ENCODE measurements at places on chromosomes 4 and X. TPM values are rescaled to one million over a fixed set of nuclear protein-coding genes. Genes with fewer than 3 reads are reported as not detected.

TMEM154 gene
- polyA plus RNA-seq = 1.6 TPM

DNA sequence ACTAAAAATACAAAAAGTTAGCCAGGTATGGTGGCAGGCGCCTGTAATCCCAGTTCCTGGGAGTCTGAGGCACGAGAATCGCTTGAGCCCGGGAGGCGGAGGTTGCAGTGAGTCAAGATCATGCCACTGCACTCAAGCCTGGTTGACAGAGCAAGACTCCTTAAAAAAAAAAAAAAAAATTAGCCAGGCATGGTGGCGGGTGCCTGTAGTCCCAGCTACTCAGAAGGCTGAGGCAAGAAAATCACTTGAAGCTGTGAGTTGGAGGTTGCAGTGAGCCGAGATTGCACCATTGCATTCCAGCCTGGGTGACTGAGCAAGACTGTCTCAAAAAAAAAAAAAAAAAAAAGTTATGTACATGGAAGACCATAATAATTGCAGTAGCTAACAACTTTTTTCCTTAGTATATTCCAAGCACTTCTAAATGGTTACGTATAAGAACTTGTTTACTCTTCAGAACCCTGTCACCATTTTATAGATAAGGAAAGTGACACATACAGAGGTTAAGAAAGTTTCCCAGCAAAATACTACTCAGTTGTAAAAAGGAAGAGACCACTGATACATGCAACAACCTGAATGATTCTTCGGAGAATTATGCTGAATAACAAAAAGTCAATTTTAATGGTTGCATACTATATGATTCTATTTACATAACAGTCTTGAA, 24.5 kb downstream of the RUFY3 start:
- no peaks in the 10 kb centered on the region for H3K27me3 ChIP-seq
- H3K4me3 ChIP-seq = no peak overlapping the region
- DNase-seq = peak; percentile 66

- H3K36me3 ChIP-seq = no peaks in the 10 kb centered on the region
- DNase-seq = no peak
- no peak overlapping the region for H3K4me3 ChIP-seq
These were observed 1201.9 kb downstream of the STIM2 start for GRCh38 chr4:28062562-28062961.

PIR gene
- 15.9 TPM for polyA plus RNA-seq

C4orf36 gene
- 0.98 TPM for polyA plus RNA-seq

OSTC gene
- 154 TPM for polyA plus RNA-seq

MTMR1 gene
- 32.1 TPM for polyA plus RNA-seq

SSX4 gene
- not detected for polyA plus RNA-seq

DNA sequence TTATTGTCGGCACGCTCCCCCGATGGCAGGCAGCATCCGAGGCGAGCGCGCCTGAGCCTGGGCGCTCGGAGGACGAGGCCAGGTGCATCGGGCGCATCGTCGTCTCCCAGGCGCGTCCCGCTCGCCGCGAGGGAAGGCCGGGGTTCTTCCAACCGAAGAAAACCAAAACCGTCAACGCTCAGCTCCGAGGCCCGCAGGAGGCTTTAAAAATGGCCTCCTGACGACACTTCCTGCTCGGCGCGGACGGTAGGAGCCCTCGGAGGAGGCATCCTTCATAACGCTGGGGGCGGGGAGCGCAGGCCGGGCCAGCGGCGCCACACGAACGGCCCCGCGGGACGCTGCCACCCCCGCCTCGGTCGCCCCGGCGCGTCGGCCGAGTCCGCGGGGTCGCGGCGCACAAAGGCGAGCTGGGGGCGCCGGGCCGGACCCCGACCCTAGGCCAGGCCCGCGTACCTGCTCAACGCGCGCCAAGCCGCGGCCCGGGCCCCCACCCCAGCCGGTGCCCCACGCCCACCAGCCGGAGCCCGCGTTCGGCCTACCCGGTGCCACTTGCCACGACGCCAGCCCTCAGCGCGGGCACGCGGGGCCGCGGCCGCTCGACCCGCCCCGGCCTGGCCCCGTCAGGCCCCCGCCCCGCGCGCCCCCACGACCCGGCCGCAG, 501 bp downstream of the ZNF518B start:
- no peaks in the 10 kb centered on the region for H3K4me1 ChIP-seq
- peak overlapping the region; percentile 1 for H3K27ac ChIP-seq
- peak overlapping the region; percentile 34 for H3K4me3 ChIP-seq
- peak; percentile 70 for DNase-seq

SHOX gene
- not detected for polyA plus RNA-seq

GRCh38 chr4:145418739-145419138, 62.9 kb upstream of the SMAD1 start:
- no peak for DNase-seq
- H3K27ac ChIP-seq = no peak overlapping the region
- H3K27me3 ChIP-seq = no peaks in the 10 kb centered on the region
- no peaks in the 10 kb centered on the region for H3K36me3 ChIP-seq
- H3K4me1 ChIP-seq = no peaks in the 10 kb centered on the region
- no peak overlapping the region for H3K4me3 ChIP-seq

ZNF711 gene
- 0.42 TPM for polyA plus RNA-seq

GRCh38 chrX:121028419-121028818, 19.0 kb upstream of the GLUD2 start:
- H3K4me3 ChIP-seq = no peak overlapping the region
- H3K27me3 ChIP-seq = no peaks in the 10 kb centered on the region
- no peak for DNase-seq
- no peaks in the 10 kb centered on the region for H3K4me1 ChIP-seq

GRCh38 chrX:150227321-150227860, 135.7 kb upstream of the MAMLD1 start:
- no peak for DNase-seq
- H3K27ac ChIP-seq = no peak overlapping the region
- H3K36me3 ChIP-seq = no peaks in the 10 kb centered on the region
- H3K27me3 ChIP-seq = no peaks in the 10 kb centered on the region
- no peak overlapping the region for H3K4me3 ChIP-seq

RAI2 gene
- polyA plus RNA-seq = 4.3 TPM

DNA sequence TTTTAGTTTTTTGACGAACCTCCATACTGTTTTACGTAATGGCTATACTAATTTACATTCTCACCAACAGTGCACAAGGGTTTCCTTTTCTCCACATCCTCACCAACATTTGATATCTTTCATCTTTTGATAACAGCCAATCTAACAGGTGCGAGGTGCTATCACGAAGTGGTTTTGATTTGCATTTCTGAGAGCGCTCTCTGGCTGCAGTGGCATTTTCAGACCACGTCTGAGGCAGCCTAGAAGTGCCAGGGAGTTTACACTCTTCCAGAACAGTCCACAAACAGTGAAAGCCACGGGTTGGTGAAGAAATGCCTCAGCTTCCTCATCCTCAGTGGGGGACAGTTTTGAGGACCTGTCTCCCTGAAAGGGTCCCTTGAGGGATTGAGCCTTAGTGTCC, 471.0 kb downstream of the BCOR start:
- H3K27me3 ChIP-seq = no peaks in the 10 kb centered on the region
- no peak overlapping the region for H3K27ac ChIP-seq
- no peak for DNase-seq
- H3K4me1 ChIP-seq = no peaks in the 10 kb centered on the region

GRCh38 chr4:54392479-54392878, 163.4 kb downstream of the PDGFRA start:
- no peaks in the 10 kb centered on the region for H3K27me3 ChIP-seq
- H3K4me3 ChIP-seq = no peak overlapping the region
- H3K36me3 ChIP-seq = no peaks in the 10 kb centered on the region
- H3K27ac ChIP-seq = no peak overlapping the region
- no peak for DNase-seq
- H3K4me1 ChIP-seq = no peaks in the 10 kb centered on the region

GRCh38 chrX:122133478-122133877, 1050.6 kb upstream of the GRIA3 start:
- H3K27me3 ChIP-seq = no peaks in the 10 kb centered on the region
- H3K4me1 ChIP-seq = no peaks in the 10 kb centered on the region
- no peak overlapping the region for H3K4me3 ChIP-seq
- H3K27ac ChIP-seq = no peak overlapping the region
- H3K36me3 ChIP-seq = no peaks in the 10 kb centered on the region
- DNase-seq = no peak

- H3K27me3 ChIP-seq = no peaks in the 10 kb centered on the region
- peak; percentile 79 for DNase-seq
- H3K27ac ChIP-seq = no peak overlapping the region
- no peak overlapping the region for H3K4me3 ChIP-seq
- H3K4me1 ChIP-seq = no peaks in the 10 kb centered on the region
These were observed 339.7 kb upstream of the PCDH7 start for GRCh38 chr4:30380404-30380998.

RCHY1 gene
- polyA plus RNA-seq = 49.3 TPM

GRCh38 chr4:187020676-187021075, 297.0 kb upstream of the FAT1 start:
- no peak for DNase-seq
- H3K4me1 ChIP-seq = no peaks in the 10 kb centered on the region
- no peaks in the 10 kb centered on the region for H3K36me3 ChIP-seq
- no peak overlapping the region for H3K4me3 ChIP-seq

All from fibroblast of lung (primary cell).